ENCODE measurements at places on chromosomes 7 and 10. TPM values are rescaled to one million over a fixed set of nuclear protein-coding genes. Genes with fewer than 3 reads are reported as not detected.

GRCh38 chr7:126487728-126488442, 764.9 kb downstream of the GRM8 start:
- no peak overlapping the region for H3K4me3 ChIP-seq
- no peaks in the 10 kb centered on the region for H3K27me3 ChIP-seq
- H3K4me1 ChIP-seq = no peaks in the 10 kb centered on the region
- H3K36me3 ChIP-seq = no peaks in the 10 kb centered on the region
- DNase-seq = no peak
- no peak overlapping the region for H3K27ac ChIP-seq

DNA sequence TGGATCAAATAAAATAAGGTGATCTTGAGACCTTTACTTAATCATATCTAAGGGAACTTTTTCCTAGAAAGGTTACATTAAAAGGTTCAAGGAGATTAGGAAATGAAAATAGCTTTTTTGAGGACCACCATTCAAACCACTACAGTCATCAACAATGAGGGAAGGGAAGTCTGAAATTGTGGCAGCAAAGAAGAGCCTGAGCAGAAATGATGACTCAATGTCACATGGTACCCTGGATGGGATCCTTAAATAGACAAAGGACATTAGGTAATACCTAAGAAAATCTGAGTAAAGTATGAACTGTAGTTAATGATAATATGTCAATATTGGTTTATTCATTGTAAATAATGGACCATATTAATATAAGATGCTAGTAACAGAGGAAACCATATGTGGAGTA, 236.0 kb downstream of the SEMA3D start:
- H3K4me1 ChIP-seq = no peaks in the 10 kb centered on the region
- no peak overlapping the region for H3K4me3 ChIP-seq
- H3K27me3 ChIP-seq = no peaks in the 10 kb centered on the region

GRCh38 chr10:117926491-117926890, 120.2 kb downstream of the RAB11FIP2 start:
- no peaks in the 10 kb centered on the region for H3K4me1 ChIP-seq
- H3K4me3 ChIP-seq = no peak overlapping the region
- H3K36me3 ChIP-seq = no peaks in the 10 kb centered on the region
- H3K27ac ChIP-seq = no peak overlapping the region

GRCh38 chr7:127245607-127246006, 7.1 kb downstream of the GRM8 start:
- no peaks in the 10 kb centered on the region for H3K36me3 ChIP-seq
- no peak overlapping the region for H3K4me3 ChIP-seq
- H3K27me3 ChIP-seq = peaks cover 23% of the 10 kb centered on the region
- no peak overlapping the region for H3K27ac ChIP-seq
- no peak for DNase-seq

Gene CPA1
- 22.5 TPM for total RNA-seq

DNA sequence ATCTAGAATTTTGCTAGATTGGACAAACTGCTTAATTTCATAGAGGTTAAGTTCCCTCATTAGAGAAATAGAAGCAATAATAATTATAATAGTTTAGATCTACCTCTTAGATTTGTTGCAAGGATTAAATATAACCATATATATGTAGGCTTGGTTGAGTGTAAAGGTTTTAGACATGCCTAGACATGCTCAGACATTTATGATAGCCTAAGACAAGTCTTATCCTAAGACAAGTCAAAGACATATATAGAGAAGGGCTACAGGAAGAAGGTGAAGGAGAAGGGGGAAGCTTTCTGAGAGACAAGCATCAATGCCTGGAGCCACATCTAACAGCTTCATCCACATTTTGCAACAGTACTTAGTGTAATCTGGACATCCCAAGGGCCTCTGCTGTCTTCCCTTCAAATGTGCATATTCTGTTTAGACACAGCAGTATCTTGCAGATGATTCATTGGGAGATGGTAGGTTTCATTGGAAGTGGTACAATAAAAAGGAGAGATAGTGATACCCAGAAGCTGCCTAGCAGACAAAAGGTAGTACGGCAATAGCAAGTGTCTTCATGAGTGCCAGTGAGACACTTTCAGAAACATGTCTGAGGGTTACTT, 146.5 kb downstream of the HGF start:
- H3K4me3 ChIP-seq = no peak overlapping the region
- H3K4me1 ChIP-seq = no peaks in the 10 kb centered on the region
- H3K27me3 ChIP-seq = no peaks in the 10 kb centered on the region
- DNase-seq = no peak
- H3K36me3 ChIP-seq = no peaks in the 10 kb centered on the region
- H3K27ac ChIP-seq = no peak overlapping the region

GRCh38 chr7:40546616-40547501, 412.1 kb downstream of the SUGCT start:
- no peak overlapping the region for H3K4me3 ChIP-seq
- H3K4me1 ChIP-seq = no peaks in the 10 kb centered on the region
- H3K36me3 ChIP-seq = no peaks in the 10 kb centered on the region
- no peak overlapping the region for H3K27ac ChIP-seq

DNA sequence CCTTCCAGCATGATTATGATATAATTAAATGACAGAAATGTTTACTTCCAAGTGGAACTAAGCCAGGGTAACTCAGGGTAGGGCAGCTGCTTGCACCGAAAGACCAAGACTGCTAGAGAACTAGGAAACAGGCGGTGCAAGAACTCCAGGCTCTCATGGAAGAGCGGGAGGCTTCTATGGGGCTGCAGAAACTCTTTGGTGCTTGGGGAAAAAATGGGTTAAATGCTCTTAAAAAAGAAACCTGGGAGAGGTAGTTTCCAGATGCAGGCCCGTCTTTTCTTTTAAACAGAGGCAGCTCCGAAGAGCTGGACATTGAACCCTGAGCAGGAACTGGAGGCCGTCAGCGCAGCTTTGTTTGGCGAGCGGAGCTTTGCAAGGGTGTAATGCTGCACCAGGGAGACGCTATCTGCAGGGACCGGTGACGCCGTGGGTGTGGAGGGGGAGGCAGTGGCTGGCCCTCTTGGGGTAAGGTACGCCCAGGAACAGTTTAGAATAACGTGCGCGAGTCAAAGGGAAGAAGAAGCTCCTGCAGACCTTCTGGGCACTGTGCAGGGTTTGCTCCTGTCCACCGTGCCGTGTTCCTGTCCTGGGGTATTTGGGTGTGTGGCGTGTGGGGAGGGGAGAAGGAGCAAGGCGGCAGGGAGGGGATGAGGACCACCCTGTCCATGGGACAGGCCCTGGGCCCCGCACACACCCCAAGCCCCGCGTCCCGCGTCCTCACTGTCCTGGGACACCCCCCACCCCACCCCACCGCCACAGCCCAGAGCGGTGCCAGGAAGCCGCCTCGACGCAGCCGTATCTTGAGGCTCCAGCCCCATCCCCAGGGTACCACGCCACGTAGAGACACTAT, 59.0 kb downstream of the EGFR start:
- H3K4me1 ChIP-seq = no peaks in the 10 kb centered on the region
- no peaks in the 10 kb centered on the region for H3K36me3 ChIP-seq
- H3K27ac ChIP-seq = no peak overlapping the region
- DNase-seq = no peak

DNA sequence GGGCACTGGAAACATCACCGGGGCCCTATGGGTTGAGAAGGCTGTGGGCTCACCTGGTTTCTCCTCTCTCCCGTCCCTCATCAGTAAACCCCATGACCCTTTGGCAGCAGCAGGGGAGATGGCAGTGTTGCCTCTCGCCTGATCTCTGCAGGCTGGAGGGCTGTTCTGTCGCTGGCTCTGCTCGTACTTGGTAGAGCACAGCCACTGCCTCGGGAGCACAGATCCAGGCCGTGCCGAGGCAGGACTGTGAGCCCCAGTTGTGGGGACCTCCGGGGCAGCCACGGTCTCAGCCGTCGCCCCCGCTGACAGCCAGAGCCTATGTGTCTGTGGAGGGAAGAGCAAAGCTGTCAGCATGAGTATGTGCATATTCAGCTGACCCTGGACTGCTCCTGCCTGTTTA, 94.9 kb downstream of the PTPRE start:
- DNase-seq = no peak
- no peak overlapping the region for H3K27ac ChIP-seq
- no peaks in the 10 kb centered on the region for H3K4me1 ChIP-seq

GRCh38 chr7:13988731-13989125, 738 bp downstream of the ETV1 start:
- no peaks in the 10 kb centered on the region for H3K36me3 ChIP-seq
- peaks cover 27% of the 10 kb centered on the region for H3K27me3 ChIP-seq
- DNase-seq = no peak
- no peaks in the 10 kb centered on the region for H3K4me1 ChIP-seq

DNA sequence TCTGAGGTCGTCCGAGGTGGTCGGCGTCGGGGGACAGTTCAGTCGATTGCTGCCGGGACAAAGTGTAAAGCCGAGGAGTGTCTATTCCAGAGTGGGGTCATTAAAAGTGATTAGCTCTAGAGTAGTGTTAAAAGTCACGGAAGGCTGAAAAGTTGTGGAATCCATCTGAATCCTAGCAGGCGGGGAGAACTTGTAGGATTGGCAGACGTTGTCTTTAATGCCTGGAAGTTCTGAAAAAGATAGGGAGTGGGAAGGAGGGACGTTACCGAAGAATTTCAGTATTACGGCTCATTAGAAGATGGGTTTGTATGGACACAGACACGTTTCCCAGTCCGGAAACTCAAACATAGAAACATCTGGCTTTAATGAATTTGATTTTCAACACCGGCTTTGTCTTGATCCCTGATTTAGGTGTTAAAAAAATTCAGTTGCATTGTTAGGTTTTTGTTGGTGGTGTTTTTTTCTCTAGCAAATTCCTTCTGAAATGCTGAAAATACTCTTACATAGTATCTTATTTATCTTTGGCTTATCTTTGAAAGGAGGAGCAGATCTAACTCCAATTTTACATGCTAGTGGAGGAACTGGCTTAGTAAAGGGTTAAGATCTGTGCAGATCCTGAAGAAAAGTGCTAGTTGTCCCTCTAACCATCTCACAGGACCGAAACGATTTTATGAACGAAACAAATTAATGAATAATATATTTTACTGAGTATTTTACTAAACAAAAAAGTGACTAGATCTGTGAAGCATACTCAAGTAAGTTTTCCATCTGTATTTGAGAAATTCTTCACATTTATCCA, 900 bp downstream of the MKLN1 start:
- H3K27me3 ChIP-seq = no peaks in the 10 kb centered on the region
- peaks cover 3% of the 10 kb centered on the region for H3K36me3 ChIP-seq
- DNase-seq = no peak
- H3K4me1 ChIP-seq = peaks cover 29% of the 10 kb centered on the region
- peak overlapping the region; percentile 97 for H3K27ac ChIP-seq
- peak overlapping the region; percentile 100 for H3K4me3 ChIP-seq

DNA sequence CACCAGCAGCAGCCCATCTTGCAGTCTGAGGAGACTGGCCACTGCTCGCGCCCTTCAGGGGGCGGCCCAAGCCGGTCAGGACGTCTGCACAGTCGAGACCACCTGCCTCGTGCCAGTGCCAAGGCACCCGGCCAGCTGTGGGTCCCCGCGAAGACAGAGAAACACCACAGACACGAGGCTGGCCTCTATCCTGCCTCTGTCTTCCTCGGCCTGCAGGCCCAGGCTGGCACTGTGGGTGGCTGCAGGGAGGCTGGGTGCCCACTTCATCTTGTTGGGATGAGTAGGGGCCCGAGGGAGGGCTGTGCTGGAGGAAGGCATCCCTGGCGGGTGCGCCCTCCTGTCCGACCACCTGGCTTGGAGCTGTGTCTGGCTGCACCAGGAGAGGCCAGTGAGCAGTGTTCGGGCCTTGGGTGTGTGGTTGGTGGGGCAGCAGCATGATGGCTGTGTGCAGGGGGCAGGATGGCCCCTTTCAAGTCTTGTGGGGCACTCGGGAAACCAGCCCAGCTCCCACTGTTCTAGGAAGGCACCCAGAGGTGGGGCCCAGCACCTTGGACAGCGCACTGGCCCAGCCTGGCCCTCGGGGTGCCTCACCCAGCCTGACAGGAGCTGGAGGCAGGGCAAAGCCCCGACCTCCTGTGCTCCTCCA, 7.3 kb downstream of the DPYSL4 start:
- peaks cover 2% of the 10 kb centered on the region for H3K27me3 ChIP-seq
- DNase-seq = no peak
- no peaks in the 10 kb centered on the region for H3K4me1 ChIP-seq
- no peaks in the 10 kb centered on the region for H3K36me3 ChIP-seq
- no peak overlapping the region for H3K27ac ChIP-seq

Gene DIP2C
- total RNA-seq = 5.9 TPM
